ENCODE measurements at places on chromosomes 11 and 22.

DNA sequence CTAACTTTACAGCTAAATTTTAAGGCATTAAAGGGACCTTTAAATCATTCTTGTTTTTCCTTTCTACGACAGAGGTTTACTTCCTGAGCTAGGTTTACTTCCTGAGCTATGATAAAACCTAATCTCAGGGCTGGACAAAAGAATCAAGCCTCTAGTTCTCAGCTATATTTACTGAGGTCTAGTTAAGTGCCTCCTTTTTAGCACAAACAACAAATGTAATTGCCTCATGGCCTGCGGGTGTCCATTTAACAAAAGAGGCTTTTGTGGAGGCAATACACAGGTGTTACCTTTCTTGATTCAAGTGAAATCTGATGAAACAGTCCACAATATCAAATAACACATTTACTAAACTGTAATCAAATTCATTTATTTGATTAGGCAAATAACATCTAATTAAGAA, 67.3 kb downstream of the IMMP1L start:
- DNase-seq = no peak

DNA sequence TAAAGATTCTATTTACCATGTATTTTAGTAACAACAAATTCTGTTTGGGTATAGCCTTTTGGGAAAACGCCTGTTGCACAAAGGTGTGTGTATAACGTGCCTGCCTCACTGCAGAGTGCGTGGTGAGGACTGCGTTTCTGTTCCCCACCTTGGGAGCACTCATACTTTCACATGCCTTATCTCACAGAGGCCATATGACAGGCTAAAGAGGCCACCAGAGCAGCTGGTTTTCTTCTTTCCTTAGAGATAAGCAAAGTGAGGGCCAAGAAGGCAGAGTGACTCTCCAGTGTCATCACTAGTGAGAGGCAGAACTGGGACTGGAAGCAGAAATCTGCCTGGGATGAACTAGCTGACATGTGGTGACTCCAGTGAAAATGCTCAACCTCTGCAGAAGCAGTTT, 369.2 kb upstream of the NARS2 start:
- no peak for DNase-seq

DNA sequence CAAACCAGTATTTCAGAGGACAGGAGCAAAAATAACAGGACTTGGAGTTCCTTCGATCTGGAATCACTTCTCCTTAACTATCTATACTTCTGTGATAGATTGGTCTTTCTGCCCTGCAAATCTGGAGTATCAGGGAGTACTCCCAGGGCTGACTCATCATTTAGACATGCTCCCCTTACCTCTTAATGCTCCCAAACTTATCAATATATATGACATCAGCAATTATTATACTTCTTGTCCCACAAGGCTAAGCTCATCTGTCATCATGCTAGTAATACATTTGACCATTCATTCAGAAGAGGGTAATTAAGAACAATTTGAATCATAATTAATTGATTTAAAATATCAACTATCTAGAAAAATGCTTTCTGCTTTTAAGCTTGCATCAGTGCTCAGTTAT, 163.8 kb downstream of the SWAP70 start:
- no peak for DNase-seq

GRCh38 chr11:85685125-85685819, 723 bp downstream of the CCDC89 start:
- no peak for DNase-seq

- no peak for DNase-seq
Measured at GRCh38 chr22:34812631-34813030, 253.3 kb upstream of the ISX start.

DNA sequence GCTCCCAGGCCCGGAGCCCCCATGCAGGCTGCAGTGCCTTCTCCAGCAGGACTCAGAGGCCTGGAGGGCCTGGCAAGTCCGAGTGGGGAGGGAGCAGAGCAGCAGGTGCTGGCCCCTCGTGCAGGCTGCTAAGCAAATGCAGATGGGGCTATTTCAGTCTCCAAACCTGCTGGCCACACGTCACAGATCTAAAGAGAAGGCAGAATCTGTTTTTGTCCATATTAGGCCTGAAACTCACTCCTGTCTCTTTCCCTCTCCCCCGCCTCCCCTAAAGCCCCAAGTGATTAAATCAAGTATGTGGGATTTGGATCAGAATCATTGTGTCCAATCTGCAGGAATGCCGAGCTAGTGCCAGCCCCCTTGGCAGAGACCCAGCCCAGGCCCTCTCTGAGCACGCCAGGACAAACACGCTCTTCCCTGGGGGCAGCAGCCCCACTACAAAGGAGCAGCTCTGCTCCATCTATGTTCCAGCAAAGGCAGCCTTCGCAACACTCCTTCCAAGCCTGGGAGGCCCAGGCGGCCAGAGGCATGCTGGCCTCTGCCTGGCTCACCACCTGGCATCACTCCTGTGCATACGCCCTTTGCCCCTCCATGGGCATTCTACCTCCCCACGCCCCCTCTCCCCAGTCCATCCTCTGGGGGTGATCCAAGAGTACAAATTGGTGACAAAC, 26.5 kb downstream of the RPL27A start:
- no peak for DNase-seq

DNA sequence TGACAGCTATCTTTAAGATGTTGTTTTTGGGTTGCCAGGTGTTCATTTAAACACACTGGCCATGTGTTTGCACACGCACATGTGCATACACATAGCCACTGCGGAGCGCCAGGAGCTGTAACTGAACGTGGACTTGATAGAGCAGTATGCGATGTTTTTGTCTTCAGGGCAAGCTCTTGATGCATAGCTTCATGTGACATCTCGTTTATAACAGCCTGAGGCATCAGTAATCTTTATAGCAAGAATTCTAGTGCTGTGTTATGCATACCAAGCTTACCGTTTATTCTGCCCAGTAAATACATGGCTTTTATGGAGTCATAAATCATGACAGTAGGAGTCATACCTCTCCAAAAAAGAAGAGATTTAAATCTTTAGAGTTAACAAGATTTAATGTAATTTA, 87.0 kb downstream of the ATXN10 start:
- no peak for DNase-seq

GRCh38 chr11:2779981-2780849, 80.4 kb upstream of the KCNQ1OT1 start:
- peak; percentile 44 for DNase-seq

GRCh38 chr11:32341620-32342613, 93.4 kb downstream of the WT1 start:
- DNase-seq = no peak

GRCh38 chr11:15189641-15190365, 75.1 kb downstream of the INSC start:
- DNase-seq = no peak

DNA sequence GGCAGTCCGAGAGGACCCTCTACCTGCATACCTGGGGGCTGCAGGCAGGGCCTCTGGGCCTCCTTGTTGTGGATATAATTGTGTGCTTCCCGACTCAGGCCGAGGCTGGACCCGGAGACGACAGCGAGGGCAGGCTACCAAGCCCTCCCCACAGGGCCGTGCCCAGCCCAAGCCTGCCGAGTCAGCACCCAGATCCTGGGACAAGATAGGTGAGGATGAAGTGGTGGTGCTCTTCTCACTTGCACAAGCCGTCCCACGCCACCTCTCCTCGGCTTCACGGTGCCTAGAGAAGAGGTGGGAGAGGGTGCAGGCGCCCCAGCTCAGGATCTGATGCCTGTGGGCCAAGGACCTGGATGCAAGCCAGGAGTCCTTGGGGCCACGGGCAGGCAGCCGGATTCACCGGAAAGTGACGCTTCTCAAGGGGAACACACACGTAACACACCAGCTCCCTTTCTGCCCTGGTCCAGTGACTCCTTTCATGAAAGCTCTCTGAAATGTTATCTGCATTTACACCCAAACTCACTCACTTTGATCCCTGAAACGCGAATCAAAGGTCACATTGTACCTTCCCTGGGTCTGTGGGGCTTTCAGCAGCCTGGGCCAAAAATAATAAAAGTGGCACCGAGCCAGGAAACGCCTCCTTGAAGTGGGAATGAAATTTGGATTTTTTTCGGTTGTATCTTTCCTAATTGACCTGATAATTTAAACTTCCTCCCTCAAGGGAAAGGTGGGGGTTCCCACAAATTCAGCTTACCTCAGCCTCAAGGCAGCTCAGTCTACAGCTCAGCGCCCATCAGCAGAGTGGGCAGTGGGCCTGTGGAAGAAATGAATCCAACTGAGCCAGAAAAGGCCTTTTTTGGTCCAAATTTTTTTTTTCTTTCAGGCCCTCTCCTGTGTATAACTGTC, 1.1 kb upstream of the GNB1L start:
- peak; percentile 46 for DNase-seq

- DNase-seq = no peak
Measured at GRCh38 chr22:17422736-17423343, 53.6 kb downstream of the CECR2 start.

- peak; percentile 10 for DNase-seq
Measured at GRCh38 chr11:77201370-77201769, 73.3 kb downstream of the MYO7A start.

DNA sequence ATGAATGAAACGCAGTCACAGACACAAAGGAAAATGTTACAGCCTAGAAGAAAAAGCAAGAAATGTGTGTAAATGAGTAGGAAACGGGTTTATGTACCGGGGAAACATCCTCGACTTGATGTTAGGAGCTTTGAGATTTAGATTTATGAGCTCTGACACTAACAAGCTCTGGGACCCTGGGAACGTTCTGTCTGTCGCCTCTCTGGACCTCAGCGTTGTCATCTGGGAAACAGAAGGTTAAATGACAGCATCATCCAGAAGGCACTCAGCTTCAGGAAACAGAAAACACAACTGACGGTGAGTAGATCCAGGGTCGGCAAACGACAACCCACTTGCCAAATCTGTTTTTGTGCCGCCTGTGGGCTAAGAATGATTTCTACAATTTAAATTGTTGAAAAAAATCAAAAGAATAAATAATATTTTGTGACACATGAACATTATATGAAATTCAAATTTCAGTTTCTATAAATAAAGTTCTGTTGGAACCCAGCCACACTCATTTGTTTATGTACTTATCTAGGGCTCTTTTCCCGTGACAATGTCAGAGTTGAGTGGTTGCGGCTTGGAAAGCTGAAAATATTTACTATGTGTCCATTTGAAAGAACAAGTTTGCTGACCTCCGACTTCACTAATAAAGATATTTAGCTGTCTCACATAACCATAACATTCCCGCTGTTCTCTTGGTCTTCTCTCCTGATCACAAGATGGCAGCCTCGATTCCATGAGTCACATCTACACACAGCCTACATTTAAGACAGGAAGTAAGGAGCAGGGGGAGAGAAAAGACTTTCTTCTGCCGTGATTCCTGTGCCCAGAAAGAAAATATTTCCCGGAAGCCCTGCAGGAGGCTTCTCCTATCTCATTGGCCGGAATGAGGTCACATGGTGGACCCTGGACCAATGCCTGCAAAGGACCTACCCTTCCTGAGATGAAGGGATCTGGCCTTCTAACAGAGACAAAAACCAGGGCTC, 47.1 kb upstream of the SYT13 start:
- peak; percentile 61 for DNase-seq

DNA sequence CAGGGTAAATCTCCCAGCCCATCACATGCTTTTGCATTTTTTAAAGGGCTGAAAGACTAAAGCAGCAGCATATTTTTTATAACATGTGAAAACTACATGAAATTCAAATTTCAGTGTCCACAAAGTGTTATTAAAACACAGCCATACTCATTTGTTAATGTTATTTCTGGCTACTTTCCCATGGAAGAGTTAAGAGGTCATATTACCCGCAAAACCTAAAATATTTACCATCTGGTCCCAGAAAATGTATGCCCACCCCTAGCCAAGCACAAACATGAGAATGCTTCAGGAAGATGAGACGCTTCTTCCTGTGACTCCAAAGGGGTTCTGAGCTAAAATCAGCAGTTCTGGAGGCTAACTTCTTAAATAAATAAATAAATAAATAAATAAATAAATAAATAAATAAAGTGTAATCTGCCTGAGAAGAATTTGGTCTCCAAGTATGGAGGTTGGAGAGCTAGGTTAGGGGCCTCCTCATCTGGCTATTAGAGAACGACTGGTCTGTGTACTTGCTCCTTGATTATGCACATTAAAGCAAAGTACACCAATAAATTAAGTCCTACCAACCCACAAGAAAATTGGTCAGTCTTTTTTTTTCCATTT, 9.7 kb downstream of the IMMP1L start:
- DNase-seq = no peak

DNA sequence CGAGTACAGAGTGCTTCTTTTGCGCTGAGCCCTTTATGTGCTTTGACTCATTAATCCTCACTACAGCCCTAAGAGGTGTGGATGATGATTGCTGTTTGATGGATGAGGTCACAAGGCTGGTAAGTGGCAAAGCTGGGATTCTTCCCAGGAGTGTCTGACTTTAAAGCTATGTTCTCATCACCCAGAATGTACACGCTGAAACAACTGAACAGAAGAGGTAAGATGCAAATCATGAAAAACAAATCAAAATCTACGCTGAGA, 37.7 kb upstream of the CREB3L1 start:
- DNase-seq = no peak

DNA sequence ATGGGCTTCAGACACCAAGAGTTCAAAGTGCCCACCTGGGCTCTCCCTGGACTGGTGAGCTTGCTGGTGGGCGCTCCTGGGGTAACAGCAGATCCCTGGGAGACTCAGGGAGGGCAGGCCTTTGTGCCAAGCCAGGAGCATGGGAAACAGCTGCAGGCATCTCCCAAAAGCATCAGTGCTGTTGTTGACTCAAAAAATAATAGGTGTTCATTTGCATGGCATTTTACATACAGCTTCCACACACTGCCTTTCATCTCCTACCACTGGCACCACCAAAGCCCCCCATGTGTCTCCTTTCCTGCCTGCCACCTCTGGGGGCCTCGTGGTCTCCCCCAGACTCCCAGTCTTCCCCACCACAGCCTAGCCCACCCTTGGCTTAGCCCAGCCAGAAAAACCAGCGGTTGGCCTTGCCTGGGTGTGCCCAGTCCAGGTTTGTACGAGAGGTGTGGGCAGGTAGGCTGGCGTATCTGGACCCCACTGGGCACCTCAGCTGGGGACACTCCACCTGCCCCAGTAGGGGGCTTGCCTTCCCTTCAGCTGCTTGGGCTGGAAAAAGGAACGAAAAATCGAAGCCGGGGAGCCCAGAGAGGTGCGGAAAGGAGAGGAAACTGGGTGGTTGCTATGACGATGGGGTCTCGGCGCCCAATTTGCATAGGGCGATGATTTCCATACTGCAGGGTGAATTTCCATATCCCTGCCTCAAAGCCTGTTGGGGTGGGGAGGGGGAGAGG, 15.0 kb downstream of the POU2F3 start:
- no peak for DNase-seq

- no peak for DNase-seq
Measured at GRCh38 chr11:126007238-126007637, 55.4 kb downstream of the CDON start.

- no peak for DNase-seq
Measured at GRCh38 chr11:27535103-27535502, 28.5 kb upstream of the LIN7C start.

DNA sequence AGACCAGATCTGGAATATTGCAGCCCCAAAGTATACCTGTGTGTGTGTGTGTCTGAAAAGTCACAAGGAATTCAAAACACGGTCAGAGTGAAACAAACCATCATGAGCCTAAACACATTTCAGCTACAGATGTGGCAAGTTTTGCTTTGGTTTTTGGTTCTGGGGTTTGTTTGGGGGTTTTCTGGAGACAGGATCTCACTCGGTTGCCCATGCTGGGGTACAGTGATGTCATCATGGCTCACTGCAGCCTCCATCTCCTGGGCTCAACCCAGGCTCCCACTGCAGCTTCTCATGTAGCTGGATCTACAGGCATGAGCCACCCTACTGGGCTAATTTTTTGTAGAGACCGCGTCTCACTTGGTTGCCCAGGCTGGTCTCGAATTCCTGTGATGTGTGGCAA, 41.4 kb upstream of the PHF21A start:
- no peak for DNase-seq

GRCh38 chr11:80109031-80109430, 668.2 kb upstream of the TENM4 start:
- DNase-seq = no peak

GRCh38 chr11:80196932-80197554, 756.2 kb upstream of the TENM4 start:
- DNase-seq = no peak
